Left cardiac atrium (tissue), 4 donors: ENCODE measurements at places on chromosomes 2 and 18. TPM values are rescaled to one million over a fixed set of nuclear protein-coding genes. Genes with fewer than 3 reads are reported as not detected.

DNA sequence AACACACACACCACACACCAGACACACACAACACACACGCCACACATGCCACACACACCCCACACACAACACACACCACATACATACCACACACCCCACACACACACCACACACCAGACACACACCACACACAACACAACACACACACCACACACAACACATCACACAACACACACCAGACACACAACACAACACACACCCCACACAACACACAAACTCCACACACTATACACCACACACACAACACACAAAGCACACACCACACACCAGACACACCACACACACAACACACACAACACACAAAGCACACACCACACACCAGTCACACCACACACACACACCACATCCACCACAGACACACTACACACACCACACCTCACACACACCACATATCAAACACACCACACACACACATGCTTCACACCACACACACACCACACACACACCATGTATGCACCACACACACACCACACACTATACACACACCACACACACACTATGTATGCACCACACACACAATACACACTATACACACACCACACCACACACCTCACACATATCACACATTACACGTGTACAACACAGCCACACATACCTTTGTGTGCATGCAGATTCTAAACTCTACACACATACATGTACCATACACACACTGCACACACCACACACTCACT, 72.2 kb downstream of the TMEM18 start:
- DNase-seq = no peak

DNA sequence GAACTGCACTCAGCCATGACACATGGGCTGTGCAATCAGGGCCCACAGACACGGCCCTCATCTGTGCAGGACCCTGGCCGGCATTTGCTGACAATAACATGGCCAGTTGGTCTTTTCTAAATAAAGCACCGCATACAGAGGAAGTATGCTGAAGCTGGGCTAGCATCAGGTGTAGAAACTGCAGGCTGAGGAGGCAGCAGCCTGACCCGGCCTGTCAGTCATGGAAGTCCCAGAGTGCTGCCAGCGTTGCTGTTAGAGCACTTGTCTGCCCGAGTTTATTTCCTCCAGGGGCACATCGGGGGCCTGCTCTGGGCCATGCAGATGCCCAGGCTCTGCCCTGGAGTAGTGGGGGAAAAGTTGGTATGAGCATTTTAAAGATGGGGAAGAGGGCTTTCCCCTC, 4.1 kb upstream of the PTPN18 start:
- no peak for DNase-seq

DNA sequence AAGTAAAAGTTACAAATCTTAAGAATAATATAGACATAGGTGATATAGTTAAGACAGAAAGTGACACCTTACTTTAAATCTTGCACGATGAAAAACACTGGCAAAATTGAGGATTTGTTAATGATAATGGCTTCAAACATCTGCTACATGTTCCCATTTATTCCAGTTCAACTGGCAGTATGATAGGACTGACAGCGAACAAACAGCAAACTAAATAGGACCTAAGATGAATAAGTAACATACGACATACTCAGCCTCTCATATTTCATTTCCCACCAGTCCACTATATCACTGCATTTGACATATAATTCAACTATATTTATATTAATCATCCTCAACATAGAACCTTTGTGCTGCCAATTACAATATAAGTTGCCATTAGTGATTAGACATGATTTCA, 36.3 kb downstream of the ACVR1C start:
- no peak for DNase-seq

- peak; percentile 68 for DNase-seq
These were observed 667 bp downstream of the TRIB2 start for GRCh38 chr2:12717191-12718014.

- no peak for DNase-seq
These were observed 40.8 kb downstream of the PAPOLG start for GRCh38 chr2:60796573-60797509.

GRCh38 chr2:98524168-98524567, 79.5 kb downstream of the INPP4A start:
- no peak for DNase-seq

GRCh38 chr18:51361130-51361860, 163.8 kb upstream of the MEX3C start:
- DNase-seq = peak; percentile 34

GRCh38 chr2:20421988-20422370, 24.9 kb upstream of the RHOB start:
- peak; percentile 91 for DNase-seq

- DNase-seq = no peak
These were observed 14.6 kb downstream of the ITGA4 start for GRCh38 chr2:181471783-181472182.

DNA sequence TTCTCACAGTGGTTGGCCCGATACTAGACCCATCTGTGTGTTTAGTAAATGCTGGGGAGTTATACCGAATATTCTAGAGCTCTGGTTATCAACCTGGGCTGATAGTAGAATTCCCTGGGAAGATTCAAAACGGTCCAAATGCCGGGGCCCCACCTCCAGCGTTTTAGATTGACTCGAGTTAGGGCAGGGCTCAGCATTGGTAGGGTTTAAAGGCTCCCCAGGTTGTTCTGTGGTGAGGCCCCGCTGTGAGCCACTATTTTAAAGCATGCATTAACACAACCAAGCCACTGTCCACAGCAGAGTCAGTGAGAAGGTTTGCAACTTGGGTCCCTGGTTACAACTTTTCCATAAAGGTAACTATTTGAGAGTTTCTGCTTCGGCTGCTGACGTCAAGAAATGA, 73.6 kb downstream of the DYSF start:
- DNase-seq = no peak

DNA sequence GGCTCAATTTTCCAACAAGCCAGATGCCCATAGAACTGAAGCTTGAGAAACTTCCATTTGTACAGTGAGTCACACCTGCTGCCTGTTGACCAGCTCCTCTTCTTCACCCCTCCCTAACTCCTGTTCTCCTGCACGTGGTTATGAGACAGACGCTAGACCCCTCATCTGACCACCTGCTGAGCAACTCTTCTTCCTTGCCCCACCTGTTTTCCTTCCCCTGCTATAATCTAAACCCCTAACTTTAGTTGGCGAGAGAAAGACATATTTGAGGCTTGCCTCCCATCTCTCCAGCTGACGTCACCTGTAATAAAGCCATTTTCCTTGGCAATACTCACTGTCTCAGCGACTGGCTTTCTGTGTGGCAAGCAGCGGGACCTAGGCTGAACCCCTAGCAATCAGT, 22.3 kb upstream of the ITM2C start:
- DNase-seq = no peak

The MCFD2 gene
- 65.4 TPM for total RNA-seq

The CYS1 gene
- total RNA-seq = 3.5 TPM

The TTR gene
- total RNA-seq = 0.34 TPM

The MOCOS gene
- 0.97 TPM for total RNA-seq

The DNAJC10 gene
- 71.6 TPM for total RNA-seq

The IL18R1 gene
- 5.5 TPM for total RNA-seq

The HDAC4 gene
- 25.6 TPM for total RNA-seq

The BOLL gene
- not detected for total RNA-seq

The STARD7 gene
- total RNA-seq = 185 TPM

The SERPINB13 gene
- total RNA-seq = not detected

The TWIST2 gene
- total RNA-seq = 7.6 TPM

The STK39 gene
- 12.3 TPM for total RNA-seq
